ENCODE measurements at places on chromosomes 2 and 18.
A peak's percentile ranks its signal among the peaks of the same experiment; 100 is the strongest.

GRCh38 chr2:142938240-142938639 lies 60.8 kb downstream of the KYNU start:
- no peak for DNase-seq

DNA sequence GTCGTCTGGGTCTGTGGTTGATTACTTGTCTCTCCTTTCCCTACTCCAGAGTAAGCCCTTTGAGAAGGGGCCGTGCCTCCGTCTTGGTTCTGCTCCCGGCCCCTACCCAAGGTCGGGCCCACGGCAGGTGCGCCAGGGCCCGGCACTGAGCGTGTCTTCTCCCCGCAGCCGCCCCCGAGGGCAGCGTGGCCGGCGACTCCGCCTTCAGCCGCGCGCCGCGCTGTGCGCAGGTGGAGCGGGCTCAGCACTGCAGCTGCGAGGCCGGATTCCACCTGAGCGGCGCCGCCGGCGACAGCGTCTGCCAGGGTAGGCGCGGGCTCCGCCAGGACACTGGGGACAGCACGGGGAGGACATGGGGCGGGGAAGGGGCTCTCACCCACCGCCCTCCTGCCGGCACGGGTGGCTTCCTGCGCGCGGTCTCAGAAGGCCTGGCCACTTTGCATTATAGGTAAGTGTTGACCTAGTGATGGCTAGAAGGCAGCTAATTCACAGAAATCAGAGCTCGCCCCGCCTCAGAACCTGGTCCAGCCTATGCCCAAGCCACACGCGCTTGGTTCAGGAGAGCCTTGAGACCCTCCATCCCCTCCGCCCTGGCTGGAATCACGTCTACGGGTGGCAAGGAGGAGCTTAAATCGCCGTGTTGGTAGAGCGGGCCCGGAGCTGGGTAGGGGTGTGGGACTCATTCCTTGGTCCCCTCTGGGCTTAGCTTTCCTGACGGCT lies 43.5 kb downstream of the FBLN7 start:
- no peak for DNase-seq

GRCh38 chr2:235149736-235150135 lies 197.9 kb downstream of the SH3BP4 start:
- no peak for DNase-seq

- no peak for DNase-seq
These were observed 112.1 kb downstream of the MCFD2 start for GRCh38 chr2:46803547-46803878.

GRCh38 chr18:49960376-49960775 lies 147.0 kb upstream of the ACAA2 start:
- no peak for DNase-seq

- no peak for DNase-seq
These were observed 147.5 kb downstream of the NCKAP5 start for GRCh38 chr2:133420788-133421187.

- DNase-seq = no peak
These were observed 2.0 kb downstream of the PXDN start for GRCh38 chr2:1742301-1742680.

GRCh38 chr2:30691948-30692828 lies 115.1 kb downstream of the CAPN13 start:
- DNase-seq = no peak

DNA sequence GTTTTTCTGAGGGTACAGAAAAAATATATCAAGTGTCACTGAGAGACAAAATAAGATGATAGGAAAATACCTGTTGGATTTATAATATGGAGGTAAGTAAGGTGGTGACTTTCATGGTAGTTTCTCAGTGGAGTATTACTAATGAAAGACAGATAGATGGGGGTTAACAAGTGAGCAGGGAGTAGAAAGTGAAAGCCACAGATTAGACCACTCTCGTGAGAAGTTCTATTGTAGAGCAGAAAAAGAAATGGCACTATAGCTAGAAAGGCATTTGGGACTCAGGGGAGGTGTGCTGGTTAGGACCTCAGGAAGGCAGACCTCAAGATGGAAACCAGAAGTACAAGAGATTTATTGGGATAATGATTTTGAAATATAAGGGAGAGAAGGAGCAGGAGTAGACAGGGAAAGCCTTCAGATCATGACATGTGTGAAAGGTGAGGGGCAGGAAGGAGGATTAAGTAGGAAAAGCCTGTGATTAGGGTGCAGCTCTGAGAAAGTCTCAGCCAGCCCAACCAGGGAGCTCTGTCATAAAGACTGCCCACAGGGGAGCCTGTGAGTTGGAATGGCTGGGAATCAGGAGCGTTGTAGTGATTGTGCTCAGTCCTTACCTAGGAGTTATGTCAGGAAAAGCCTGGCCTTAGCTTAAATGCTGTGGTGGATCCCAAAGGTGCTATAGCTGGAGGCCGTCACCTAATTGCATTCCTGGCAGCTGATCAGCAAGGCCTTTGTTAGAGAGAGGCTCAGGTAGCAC lies 198.1 kb downstream of the IKZF2 start:
- DNase-seq = no peak

GRCh38 chr18:25005541-25006403 lies 346.2 kb downstream of the ZNF521 start:
- DNase-seq = peak; percentile 65

DNA sequence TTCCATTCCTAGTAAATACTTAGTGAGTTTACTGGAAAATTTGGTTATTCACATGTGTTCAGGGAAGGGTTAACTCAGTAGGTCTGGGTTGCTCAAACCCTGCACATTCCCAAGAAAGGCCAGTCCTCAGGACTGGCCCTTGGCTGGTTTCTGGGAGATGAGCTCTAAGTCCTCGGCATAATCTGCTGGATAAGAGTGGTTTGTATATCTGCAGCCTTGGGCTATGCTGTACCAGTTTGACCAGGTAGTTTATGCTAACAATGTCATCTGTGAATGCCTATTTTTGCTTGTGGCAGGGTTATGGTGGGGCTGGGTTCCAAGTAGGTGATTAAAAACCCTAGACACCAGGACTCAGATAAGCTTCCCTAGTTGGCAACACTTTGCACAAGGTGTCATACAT lies 7.4 kb upstream of the PTH2R start:
- DNase-seq = no peak

DNA sequence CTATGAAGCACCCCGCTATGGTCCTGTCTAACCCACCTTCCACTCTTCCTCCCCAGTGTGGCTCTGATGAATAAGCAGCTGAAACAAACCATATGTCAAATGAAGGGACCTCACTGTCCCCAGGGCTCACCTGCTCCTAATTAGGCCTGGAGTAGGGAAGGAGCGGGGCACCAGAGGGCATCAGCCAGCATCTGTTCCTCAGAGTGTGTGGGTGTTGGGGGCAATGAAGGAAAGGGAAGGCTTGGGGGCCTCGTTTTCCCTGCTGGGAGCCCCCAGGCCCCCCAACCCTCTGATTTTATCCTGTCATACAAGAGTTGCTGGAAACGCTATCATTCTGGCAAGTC lies 274.7 kb downstream of the HAUS1 start:
- no peak for DNase-seq

- no peak for DNase-seq
These were observed 45.6 kb downstream of the TWIST2 start for GRCh38 chr2:238893349-238894000.

DNA sequence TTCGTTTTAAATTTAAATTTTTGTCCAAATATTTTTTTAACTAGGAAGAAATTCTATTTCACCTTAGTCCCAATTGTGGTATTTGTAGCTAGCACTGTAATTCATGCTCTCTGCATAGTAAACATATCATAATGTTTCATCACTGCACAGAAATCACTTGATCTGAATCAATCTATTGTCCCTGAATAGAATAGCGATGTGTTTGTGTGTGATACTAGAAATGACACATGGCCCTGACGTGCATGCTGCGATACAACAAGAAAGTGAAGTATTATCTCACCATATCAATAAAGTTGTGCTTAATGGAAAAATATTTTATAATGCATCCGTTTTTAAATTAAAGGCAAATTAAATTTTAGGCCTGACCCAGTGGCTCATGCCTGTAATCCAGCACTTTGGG lies 10.0 kb downstream of the TTL start:
- no peak for DNase-seq

GRCh38 chr2:111022633-111023032 lies 98.1 kb upstream of the BCL2L11 start:
- DNase-seq = no peak

- DNase-seq = no peak
These were observed 141.1 kb downstream of the DCC start for GRCh38 chr18:52481116-52481515.

DNA sequence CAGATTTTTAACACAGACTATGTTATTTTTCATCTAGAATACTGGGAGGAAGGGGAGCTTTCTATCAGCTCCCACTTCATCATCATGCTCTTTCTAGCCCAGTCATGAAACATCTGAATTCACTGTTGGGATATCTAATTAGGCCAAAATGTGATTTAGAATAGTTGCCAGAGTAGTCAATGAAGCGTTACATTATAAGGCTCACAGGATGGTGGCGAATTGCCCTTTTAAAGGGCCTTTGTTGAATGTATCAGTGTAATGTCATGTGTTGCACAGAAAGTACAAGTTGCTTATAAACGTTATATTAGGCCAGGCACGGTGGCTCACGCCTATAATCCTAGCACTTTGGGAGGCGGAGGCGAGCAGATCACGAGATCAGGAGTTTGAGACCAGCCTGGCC lies 45.6 kb downstream of the PDE1A start:
- no peak for DNase-seq

DNA sequence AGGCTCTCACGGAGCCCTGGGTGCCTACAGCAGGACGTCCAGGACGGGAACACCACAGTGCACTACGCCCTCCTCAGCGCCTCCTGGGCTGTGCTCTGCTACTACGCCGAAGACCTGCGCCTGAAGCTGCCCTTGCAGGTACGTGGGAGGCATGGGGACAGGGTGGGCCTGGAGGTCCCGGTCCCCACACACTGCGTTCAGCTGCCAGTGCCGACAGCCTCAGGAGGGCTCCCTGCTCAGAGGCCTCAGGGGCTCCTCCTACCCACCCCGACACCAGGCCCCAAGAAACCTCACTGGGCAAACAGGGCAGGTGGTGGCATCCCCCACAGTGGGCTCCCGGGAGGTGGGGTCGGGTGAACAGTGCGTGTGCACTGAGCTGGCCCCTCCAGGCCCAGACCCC lies 10.8 kb downstream of the ANO7 start:
- no peak for DNase-seq

DNA sequence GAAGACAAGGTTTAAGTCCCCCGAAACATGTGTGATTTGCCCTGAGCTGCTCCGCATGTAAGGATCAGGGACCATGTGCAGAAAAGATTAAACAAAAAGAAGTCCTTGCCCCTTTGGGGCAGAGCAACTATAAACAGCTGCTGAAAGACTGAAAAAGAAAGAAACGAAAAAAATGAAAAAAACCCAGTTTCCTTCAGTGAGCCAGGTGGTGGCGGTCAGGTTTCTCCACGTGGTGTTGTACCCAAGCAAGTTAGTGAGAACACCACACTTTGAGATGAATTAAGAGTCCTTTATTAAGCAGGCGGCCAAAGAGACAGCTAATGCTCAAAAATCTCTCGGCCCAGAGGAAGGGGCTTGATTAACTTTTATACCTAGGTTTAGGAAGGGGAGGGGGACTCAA lies 404.9 kb upstream of the SYT4 start:
- DNase-seq = no peak

- no peak for DNase-seq
These were observed 19.8 kb downstream of the HPCAL1 start for GRCh38 chr2:10322481-10322880.

DNA sequence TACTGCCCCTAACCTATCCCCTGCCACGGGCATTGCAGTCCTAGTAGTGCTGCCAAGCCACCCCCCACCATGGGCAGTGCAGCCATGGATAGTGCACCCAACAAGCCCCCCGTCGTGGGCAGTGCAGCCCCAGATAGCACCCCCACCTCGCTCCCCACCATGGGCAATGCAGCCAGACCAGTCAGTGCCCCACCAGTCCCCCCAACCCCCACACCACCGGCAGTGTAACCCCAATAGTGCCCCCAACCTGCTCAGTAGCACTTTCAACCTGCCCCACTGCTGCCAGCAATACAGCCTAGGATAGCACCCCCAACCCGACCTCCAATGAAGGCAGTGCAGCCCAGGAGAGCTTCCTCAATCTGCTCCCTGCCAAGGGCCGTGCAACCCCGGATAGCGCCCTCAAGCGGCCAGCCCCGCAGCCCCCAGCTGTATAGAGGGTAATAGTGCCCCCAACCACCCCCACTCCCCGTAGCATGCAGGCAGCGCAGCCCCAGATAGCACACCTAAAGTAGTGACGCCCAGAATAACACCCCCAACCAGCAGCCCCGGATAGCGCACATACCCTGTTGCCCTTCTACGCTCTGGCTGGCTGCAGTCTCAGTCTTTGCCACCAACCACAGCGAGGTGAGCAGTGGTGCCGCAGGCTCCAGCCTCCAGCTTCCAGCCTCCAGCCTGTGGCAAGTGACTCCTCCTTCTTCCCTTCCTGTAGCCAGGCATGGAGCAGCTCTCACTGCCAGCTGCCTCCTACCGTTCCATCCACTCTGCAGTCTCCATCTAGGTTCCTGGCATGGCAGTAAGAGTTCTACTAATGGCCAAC lies 45.4 kb upstream of the ANKRD62 start:
- DNase-seq = no peak

DNA sequence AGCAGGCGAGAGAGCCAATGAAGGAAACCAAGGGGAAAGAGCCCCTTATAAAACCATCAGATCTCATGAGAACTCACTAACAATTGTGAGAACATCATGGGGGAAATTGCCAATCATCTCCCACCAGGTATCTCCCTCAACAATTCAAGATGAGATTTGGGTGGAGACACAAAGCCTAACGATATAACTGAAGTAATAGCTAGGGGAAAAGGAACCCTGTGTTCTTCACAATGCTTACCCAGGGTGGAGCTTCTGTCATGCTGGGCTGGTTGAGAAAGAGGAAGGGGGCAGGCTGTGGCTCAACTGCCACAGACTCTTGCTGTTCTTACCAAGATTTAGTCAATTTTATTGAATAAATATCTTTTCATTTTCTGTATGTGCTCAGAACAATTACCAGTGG lies 392.1 kb upstream of the HS6ST1 start:
- no peak for DNase-seq

DNA sequence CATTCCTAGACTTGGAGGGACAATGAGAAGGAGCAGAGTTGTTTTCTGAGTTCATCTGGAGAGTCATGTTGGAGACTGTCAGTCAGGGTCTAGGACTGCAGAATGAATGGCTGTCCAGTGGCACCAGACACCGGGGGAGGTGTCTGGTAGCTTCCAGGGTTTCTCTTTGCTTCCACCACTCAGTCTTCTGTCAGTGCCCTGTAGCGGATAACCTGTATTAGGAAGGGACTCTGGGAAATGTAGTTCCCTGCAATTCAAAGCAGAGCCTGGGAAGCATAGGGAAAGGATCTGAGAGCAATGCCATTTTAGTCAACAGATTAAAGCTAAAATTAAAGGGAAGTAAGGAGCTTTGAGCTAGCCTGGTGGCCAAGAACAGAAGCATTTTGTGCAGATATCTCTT lies 257.9 kb downstream of the THSD7B start:
- no peak for DNase-seq

DNA sequence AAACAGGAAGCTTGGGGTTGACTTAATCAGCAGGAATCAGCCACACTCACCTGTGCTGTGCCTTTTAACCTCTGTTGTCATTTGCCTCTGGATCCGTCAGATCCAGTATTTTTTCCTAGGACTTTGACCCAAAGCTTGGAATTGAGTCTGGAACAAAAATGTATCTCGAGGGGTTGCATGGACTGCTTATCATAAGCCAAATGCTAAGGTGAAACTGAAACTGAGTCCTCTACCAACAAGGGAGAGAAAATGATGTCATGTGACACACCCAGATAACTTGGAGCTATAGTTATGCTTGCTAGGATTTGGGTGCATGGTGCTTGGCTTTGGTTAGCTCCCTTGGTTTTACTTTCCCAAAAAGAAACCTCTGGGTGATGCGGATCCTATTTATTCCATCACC lies 2158.6 kb upstream of the PIK3C3 start:
- no peak for DNase-seq

GRCh38 chr2:237219826-237220225 lies 134.1 kb downstream of the COPS8 start:
- DNase-seq = no peak
